ENCODE measurements at places on chromosomes 1 and 21.
A peak's percentile ranks its signal among the peaks of the same experiment; 100 is the strongest.

GRCh38 chr1:240719953-240720700 is 108.2 kb upstream of the GREM2 start:
- DNase-seq = no peak

DNA sequence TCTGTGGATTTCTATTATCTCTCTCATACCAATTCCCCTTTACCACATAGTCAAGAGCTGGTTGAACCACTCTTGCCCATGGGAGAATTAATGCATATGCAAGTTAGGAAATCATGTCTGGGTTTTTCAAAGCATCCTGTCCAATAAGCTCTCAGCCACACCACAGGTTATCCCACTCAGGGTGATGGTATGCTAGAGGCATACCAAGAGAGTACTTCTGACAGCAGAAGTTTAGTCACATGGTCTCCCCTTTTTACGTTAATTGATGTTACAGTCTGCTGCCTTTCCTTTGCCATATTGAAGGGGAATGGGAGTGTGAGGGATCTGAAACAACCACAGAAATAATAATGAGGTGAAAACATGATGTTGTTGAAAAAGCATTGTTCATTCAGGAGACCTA is 135.8 kb upstream of the PBX1 start:
- DNase-seq = peak; percentile 51

DNA sequence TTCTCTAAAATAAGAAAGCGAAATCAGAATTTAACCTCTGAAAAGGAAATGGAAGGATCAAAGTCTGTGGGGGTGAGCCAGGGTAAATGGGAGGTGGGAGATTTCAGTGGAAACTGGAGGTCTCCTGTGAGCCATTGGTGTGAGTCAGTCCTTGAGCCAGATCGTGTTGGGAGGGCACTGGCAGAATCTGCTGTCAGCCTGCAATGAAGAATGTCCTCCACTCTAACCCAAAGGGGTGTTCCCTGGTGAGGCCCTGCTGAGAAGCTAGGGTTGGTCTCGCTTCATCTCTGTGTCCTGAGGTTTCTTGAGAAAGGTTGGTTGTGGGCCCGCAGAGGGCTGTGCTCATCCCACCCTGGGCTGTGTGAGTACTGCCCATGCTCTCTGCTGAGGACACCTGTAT is 2.4 kb downstream of the QSOX1 start:
- peak; percentile 61 for DNase-seq

DNA sequence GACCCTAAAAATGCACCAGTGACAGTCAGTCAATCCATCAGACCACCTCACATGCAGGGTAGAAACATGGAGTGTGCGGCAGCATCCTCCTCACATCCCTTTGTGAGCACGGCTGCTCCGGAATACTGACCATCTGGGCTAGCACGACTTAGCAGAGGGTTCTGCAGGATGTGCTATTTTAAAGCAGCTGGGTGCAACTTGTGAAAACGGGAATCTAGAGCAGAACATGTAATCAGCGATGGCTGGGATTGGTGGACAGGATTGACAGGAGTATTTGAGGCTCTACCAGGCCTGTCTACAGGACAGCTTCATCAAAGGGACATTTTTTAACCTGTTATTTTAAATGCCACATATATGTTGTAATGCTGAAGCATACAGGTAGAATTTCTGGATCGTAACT is 16.8 kb upstream of the PLEKHM2 start:
- DNase-seq = no peak

DNA sequence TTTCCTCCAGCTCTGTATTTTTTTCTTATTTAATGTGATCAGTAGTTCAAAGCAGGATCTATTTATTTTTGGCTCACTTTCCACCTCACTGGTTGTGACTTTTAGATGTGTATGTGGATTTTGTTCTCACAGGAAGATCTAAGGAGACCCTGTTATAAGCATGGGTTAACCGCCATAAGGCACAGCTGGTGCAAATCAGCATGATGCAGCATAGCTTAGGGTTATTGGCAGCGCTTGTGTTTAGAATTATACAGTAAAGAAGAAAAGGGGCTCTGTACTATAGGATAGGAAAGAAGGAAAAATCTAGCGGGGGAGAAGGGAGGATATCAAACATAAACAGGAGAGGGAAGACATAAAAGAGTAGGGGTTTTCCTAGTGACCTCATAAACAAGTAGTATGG is 26.9 kb upstream of the RGL1 start:
- no peak for DNase-seq

- no peak for DNase-seq
Measured at GRCh38 chr21:44867999-44868700, 5.3 kb downstream of the PTTG1IP start.

- no peak for DNase-seq
Measured at GRCh38 chr1:47533793-47534328, 96.0 kb downstream of the FOXD2 start.

DNA sequence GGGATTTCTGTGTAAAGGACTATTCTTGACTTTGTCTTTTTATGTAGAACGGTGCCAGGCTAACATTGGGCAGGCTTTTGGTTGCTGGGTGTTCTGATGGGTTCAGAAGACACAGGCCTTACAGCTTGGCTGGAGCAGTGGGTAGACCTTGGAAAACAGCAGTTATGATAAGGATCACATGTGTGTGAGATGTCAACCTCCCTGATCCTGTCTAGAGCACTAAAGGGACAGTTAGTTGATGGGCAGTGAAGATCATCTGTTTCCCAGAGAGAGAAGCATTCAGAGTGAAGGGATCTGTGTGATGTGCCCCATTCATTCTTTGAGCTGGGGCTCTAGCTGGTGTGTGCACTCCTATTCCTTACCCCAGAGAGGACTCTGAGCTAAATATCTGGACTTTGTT is 88.0 kb downstream of the NOS1AP start:
- no peak for DNase-seq

GRCh38 chr1:95742591-95743089 is 508.6 kb downstream of the RWDD3 start:
- peak; percentile 84 for DNase-seq

DNA sequence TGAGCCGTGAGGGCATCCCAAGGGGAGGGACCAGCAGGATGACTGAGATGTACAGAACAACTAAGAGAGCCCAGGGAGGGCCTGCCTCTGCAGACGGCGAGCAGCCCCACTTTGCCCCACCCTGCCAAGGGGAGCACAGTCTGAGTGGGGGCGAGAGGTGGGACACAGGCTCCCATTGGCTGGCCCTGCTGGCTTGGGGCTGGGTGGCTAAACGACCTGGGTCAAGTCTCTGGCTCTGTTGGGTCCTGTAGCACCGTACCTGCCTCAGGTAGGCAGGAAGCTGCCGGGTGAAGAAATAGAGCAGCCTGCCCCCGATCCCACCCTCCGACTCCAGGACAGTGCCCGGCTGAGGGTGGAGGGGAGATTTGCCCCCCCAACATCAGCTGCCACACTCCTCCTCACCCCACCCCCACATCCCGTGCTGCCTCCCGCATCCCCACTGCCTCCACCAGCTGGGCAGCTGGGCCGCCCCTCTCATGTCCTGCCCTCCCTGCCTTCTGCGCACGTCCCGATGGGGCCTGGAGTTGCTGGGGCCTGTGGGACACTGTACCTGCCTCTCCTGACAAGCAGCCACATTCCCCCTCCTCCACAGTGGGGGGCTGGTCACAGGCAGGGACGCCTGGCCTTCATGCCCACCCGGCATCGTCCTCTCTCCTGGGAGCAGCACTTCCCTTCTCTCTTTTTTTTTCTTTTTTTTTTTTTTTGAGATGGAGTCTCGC is 12.6 kb upstream of the PLEKHG5 start:
- DNase-seq = no peak

DNA sequence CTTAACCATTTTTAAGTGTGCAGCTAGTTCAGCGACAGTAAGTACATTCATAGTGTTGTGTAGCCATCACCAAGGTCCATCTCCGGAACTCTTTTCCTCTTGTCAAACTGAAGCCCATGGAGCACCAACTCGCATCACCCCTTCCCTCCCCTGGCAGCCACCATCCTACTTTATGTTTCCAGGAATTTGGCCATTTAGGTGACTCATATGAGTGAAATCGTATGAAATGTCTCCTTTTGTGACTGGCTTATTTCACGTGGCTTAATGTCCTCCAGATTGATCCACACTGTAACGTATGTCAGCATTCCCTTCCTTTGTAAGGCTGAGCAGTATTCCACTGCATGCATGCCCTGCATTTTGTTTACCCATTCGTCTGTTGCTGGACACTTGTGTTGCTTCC is 2.5 kb downstream of the COL6A2 start:
- DNase-seq = peak; percentile 69

- peak; percentile 8 for DNase-seq
Measured at GRCh38 chr1:65235867-65236805, 73.2 kb upstream of the DNAJC6 start.

DNA sequence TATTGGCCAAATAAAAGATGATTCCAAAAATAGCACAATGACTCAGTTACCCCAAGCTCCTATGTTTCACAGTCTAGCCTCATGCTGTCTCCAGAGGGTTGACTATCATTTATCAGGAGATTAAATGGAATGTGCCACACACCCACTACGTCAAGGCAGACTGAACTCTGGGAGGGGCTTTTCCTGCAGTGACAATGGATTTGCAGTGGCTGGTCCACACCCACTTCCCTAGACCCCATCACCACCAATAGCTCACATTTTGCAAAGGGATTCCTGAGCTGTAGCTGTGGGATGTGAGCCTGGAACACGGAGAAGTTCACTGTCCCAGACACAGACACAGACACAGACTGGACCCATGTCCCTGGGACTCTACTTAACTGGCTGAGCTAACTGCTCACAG is 77.1 kb downstream of the HLCS start:
- DNase-seq = peak; percentile 85

DNA sequence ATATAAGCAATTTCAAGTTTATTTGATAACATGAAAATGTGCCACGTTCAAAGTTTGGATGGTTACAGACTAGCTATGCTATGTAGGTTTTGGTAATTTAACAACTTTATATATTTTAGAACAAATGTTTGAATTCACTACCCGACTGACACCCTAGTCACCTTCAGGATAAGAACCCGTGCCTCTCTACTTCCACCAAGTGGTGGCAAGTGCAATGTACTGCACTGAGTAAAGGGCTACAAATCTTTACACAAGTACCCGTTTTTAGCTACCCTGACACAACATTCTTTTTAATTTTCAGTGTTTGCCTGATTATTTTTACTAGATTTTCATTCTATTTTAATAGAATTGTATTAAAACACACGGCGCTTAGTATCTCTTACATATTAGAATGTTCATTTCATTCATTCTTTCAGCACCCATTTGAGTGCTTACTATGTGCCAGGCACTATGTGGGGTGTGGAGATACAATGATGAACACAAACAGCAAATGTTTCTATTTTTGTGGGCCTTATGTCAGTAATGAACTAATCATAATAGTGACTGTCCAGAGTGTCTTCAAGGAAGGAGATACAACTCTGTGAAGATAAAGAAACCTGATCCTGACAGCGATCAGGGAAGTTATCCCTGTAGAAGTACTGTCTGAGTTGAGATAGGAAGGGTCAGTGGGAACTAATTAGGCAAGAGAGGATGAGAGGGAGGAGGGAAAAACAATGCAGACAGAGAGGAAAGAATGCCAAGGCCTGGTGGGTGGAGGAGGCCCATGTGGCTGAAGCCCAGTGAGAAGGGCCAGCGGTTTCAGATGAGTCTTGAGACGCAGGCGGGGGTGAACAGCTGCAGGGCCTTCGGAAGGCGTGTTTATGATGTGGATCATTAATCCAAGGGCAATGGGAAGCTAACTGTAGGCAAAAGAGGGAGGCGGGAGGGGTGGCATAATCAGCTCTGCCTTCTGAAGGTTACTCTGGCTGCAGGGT is 3.8 kb downstream of the LCA5L start:
- DNase-seq = peak; percentile 32

GRCh38 chr1:1157426-1157913 is 16.2 kb upstream of the TTLL10 start:
- DNase-seq = peak; percentile 75

GRCh38 chr1:98340511-98340910 is 321.0 kb upstream of the SNX7 start:
- peak; percentile 70 for DNase-seq

DNA sequence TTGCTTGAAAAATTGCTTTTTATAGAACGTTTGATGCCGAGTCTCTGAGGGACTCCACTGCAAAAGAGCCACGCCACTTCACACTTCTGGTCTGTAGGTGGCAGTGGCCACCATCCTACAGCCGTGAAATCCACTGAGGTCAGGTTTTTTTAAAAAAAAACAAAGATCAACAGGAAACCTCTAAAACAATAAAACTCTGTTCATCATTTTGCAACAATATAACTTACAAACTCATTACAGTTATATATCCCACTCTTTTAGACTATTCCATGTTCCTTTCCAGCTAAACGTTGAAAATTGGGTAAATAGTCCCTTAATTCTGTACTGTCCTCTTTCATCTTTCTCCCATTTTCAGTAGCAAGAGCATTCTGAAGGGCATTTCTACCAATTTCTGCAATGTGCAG is 64.6 kb upstream of the FMN2 start:
- DNase-seq = peak; percentile 12

DNA sequence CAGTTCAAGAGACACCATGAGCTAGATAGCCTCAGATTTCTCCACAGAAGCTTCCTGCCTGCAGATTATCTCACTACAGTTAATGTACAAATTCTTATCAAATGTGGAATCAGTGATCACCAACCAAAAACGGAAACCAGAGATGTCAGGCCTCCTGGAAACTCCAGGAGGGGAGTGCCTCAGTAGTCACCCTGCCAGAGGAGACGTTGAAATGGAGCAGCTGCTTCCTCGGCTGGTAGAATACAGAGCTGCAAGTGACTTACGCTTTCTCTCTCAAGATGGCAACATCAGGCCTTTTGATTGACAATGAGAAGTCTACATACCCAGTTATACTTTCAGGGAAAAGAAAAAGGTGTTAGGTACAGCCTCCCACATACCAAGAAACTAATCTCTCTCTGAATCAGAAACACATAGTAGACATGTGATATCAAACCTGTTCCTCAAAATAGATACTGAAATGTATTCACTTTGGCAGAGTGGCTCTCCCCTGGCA is 52.2 kb downstream of the ACP6 start:
- DNase-seq = no peak

DNA sequence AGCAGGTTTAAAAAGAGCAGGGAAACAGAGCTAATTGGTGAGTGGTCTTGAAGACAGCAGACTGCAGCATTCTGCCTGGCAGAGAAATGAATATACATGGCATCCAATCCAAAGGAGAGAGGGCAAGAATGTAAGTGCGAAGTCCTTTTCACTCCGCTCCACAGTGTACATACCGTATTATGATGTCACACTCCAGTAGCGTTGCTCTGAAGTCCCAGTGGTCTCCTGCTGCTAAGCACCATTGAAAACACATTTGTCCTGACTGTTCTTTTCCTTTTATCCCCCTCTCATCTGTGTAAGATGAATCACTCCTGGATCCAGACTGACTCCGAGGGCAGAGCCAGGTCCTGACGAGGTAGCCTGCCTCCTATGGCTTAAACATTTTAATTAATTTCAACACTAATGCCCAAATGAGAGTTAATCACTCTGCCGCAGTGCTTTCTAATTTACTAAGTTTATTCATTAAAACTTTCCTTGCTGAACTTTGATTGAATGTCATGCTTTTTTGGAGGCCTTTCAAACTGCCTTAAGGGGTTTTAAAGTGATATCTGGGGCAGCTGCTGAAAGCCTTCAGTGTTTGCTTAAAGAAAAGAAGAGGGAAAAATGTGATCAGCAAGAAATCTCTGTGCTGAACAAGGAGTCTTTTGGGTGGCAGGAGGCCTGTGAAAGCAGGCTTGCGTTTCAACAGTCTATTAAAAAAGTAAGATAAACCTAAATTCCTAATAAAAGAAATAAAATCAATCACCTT is 227.2 kb downstream of the ATG4C start:
- DNase-seq = peak; percentile 23

GRCh38 chr1:230377851-230378250 is 48.3 kb downstream of the PGBD5 start:
- no peak for DNase-seq

Data from astrocyte (in vitro differentiated cells and primary cell).